A549 treated with Hydrocortisone at 1 μM for 4 hours (cell line): ENCODE measurements at places on chromosomes 6 and 20. TPM values are rescaled to one million over a fixed set of nuclear protein-coding genes. Genes with fewer than 3 reads are reported as not detected.

The CALHM6 gene
- not detected in 5 replicates for total RNA-seq

The LAMA4 gene
- total RNA-seq: 1.1 to 1.5 TPM (median 1.3 TPM) in 5 replicates

The PBOV1 gene
- total RNA-seq: not detected in 5 replicates

The ARFGEF2 gene
- 11.3 to 17.6 TPM (median 14.4 TPM) in 5 replicates for total RNA-seq

The C6orf15 gene
- 0.09 TPM in 1 of 5 replicates, not detected in the others for total RNA-seq

The TRIM27 gene
- total RNA-seq: 41.1 to 46.7 TPM (median 43.0 TPM) in 5 replicates

The CGA gene
- total RNA-seq: 0.24 to 0.59 TPM (median 0.39 TPM) in 5 replicates

The STMN3 gene
- 8.6 to 11.3 TPM (median 9.5 TPM) in 5 replicates for total RNA-seq

The AGER gene
- 1.2 to 2.3 TPM (median 1.6 TPM) in 5 replicates for total RNA-seq

The ZNF831 gene
- total RNA-seq: not detected in 5 replicates

The MEI4 gene
- not detected in 5 replicates for total RNA-seq

The DCDC2 gene
- 1.9 to 3.7 TPM (median 2.7 TPM) in 5 replicates for total RNA-seq

The TNXB gene
- 0.32 to 0.66 TPM (median 0.52 TPM) in 5 replicates for total RNA-seq

The SLC32A1 gene
- not detected in 5 replicates for total RNA-seq

The PABPC1L gene
- total RNA-seq: 12.6 to 16.8 TPM (median 15.4 TPM) in 5 replicates

The PDCD2 gene
- 45.2 to 55.4 TPM (median 51.2 TPM) in 5 replicates for total RNA-seq

The DEF6 gene
- total RNA-seq: 0.07 to 0.26 TPM (median 0.09 TPM) in 3 of 5 replicates, not detected in the others

The SNX3 gene
- total RNA-seq: 82.5 to 116 TPM (median 106 TPM) in 5 replicates

The GGTLC1 gene
- not detected in 5 replicates for total RNA-seq

The PI3 gene
- 2.3 to 5.0 TPM (median 2.9 TPM) in 5 replicates for total RNA-seq

The TRERF1 gene
- total RNA-seq: 5.9 to 8.3 TPM (median 7.7 TPM) in 5 replicates

The TMEM244 gene
- not detected in 5 replicates for total RNA-seq

The CDSN gene
- total RNA-seq: 0.05 to 0.07 TPM in 2 of 5 replicates, not detected in the others
